OCI-LY7 (cell line): ENCODE measurements at places on chromosomes 4 and X. TPM values are rescaled to one million over a fixed set of nuclear protein-coding genes. Genes with fewer than 3 reads are reported as not detected.

SSX3 gene
- total RNA-seq: not detected in 2 replicates

KLHL4 gene
- total RNA-seq: not detected in 2 replicates

CT45A2 gene
- total RNA-seq: not detected in 2 replicates

DMD gene
- 61.4 and 63.3 TPM in 2 replicates for total RNA-seq

ARR3 gene
- total RNA-seq: not detected in 2 replicates

EGFL6 gene
- total RNA-seq: not detected in 2 replicates

SYTL4 gene
- not detected in 2 replicates for total RNA-seq

RS1 gene
- not detected in 2 replicates for total RNA-seq

HSFX2 gene
- total RNA-seq: not detected in 2 replicates

TLR10 gene
- 19.5 and 27.4 TPM in 2 replicates for total RNA-seq

ITM2A gene
- not detected in 2 replicates for total RNA-seq

GRCh38 chr4:51836549-51836948, 6.4 kb upstream of the DCUN1D4 start:
- no peak for DNase-seq

DNA sequence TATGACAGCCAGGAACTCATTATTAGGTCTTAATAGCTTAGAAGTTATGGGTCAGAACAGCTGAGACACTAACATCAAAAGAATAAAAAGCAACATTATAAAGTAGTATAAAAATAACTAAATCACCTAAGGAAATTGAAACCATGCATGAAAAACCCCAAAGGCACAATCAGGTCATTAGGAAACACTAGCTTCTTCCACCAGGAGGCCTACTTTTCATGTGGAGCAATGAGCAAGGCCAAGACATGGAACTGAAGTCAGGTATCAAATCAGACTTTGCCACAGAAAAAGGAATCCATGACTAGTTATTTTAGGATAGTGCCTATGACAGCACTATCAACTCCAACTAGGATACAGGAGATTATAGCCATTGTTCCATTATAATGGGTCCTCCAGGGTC, 7.9 kb downstream of the HUWE1 start:
- no peak for DNase-seq

- no peak for DNase-seq
Measured at GRCh38 chr4:92789741-92790140, 486.0 kb downstream of the GRID2 start.

- no peak for DNase-seq
Measured at GRCh38 chr4:107838861-107839565, 14.3 kb downstream of the SGMS2 start.

- DNase-seq: no peak
Measured at GRCh38 chrX:142663330-142664095, 362.2 kb upstream of the SPANXN4 start.

DNA sequence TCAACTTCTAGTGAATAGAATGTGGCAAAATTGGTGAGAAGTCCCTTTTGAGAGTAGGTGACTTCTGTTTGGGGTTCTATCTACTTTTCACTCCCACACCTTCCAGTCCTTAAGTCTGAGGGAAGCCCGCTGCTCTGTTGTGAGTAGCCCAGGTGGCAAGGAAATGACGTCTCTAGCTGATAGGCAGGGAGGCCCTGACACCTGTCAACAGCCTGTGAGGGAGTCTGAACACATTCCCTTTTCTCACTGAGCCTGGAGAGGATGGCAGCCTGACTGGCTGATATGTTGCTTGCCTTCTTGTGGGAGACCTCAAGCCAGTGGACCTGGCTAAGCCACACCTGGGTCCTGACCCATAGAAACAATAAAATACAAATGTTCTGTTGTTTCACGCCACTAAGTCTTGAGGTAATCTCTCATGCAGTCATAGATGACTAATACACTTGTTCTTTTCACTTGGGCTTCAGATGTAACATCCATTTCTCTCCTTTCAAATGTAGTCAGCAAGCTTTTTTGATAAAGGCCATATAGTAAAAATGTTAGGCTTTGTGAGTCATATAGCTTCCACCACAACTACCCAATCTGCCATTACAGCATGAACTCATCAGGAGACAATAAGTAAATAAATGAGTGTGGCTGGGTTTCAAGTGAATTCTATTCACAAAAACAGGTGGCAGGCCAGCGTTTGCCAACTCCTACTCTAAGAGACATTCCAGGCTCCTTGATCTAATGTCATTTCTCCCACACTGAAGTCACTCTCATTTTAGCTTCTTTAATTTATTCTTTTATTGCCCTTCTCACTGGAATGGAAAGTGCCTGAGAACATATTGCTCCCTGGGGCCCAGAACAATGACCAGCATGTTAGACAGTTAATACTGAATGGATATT, 265.1 kb upstream of the MAD2L1 start:
- DNase-seq: no peak

DNA sequence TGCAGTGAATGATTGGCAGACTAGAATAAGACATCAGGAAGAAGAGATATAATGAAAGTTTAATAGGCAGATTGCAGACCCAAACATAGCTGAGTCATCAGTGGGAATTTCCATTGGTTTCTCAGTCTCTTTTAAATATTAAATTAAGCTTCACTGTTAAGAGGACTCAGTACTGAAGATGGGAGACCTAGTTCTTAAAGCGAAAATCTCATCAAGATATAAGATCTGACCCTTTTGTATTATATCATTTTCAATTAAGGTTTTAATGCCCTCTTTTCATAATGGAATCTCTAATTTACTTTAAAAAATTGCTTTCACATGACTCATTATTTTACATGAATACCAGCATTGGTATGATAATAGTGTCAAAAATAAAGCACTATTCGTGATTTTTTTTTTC, 168.9 kb upstream of the ATOH1 start:
- DNase-seq: no peak

DNA sequence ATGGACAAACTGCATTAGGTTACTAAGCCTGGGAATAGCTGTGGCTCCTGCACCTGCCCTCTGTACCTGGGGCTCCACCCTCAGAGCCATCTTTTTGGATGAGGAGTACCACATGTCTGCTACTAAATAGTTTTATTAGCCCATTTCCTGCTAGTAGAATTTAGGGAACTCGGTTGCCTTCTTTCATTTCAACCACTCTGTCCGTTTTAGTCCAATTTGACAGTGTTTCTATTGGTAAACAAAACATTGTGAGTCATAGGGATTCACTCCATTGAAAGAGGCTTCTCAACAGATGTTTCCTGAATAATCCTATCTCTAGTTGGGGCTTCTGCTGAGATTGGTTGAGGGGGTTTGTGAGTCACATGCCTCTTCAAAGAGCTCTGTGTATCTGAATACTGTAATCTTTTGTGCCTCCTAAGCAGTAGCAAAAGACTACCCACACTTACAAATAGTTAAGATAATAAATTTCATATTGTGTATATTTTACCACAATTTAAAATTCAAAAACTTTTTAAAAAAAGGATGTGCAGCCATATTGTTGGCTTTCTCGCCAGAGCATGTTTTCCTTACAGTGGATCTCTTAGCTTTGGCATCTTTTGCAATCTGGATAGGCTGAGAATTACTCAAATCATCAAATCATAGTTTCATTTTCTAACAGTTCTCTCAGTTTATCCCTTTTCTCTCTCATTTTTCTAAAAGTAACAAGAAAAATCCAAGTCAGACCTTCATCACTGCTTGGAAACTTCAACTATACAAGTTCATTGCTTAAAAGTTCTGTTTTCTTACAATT, 9.9 kb downstream of the FAM200B start:
- no peak for DNase-seq

GRCh38 chrX:118257781-118258180, 88.1 kb upstream of the WDR44 start:
- DNase-seq: no peak

GRCh38 chr4:1305781-1306455, 16.2 kb downstream of the MAEA start:
- DNase-seq: no peak

DNA sequence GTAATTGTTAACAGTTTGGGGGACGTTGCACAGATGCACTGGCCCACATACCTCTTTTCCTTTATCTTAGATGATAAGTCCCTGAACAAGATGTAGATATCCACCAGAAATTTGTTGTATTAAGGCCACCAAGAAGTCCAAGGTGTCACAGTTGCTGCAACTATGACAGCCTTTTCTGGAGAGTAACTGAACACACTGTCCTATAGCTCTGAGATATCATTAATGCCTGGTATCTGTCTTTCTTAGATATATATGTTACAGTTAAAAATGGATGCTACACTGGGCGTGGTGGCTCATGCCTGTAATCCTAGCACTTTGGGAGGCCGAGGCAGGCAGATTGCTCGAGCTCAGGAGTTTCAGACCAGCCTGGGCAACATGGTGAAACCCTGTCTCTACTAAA, 77.8 kb upstream of the PRDX4 start:
- no peak for DNase-seq

GRCh38 chrX:47148946-47149345, 3.9 kb downstream of the RBM10 start:
- no peak for DNase-seq

GRCh38 chrX:3815896-3816664, 102.6 kb upstream of the PRKX start:
- DNase-seq: peak; percentile 56

DNA sequence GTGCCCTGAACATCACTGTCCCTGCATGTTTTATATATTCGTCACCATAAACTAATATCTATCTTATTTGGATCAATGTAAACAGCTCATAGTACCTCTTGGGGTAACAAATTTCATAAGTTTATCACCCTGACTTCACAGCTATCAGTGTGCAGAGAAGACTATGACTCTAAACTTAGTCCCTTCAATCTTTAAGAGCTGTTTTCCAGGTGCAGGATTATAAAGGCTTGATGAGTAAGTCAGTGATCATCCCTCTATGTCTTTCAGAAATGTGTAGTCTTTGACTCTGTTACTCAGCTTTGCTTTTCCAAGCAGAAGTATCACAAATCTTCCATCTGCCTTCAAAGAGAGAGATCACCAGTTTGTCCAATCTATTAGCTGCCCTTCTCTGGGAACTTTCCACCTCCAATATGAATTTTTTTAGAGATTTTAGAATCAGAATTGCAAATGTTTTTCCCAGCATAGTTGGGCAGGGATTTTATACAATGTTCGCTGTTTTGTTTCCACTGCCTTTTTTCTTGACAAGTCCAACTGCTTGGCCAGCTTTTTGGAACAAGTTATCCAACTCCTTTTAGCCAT, 45.1 kb upstream of the TSPAN7 start:
- DNase-seq: no peak

DNA sequence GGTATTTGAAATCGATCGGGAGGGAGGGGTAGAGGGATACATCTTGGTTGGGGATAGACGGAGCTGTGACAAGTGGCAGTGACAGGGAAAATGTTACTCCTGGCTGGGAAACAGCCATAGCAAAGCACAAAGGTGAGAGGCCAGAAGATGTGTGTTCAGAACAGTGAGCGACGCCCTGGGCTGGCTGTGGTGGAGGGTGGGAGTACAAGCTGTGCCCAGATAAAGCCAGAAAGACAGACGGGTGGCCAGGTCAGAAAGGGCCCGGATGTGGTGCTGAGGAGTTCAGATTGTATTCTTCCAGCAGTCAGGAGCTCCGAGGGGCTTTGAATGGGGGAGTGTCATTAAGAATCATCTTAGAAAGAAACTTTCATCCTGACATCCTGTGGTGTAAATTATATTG, 27.9 kb downstream of the CCDC149 start:
- DNase-seq: no peak
